IMR-90 (cell line): ENCODE measurements at places on chromosomes 7 and 10.
A peak's percentile ranks its signal among the peaks of the same experiment; 100 is the strongest.

DNA sequence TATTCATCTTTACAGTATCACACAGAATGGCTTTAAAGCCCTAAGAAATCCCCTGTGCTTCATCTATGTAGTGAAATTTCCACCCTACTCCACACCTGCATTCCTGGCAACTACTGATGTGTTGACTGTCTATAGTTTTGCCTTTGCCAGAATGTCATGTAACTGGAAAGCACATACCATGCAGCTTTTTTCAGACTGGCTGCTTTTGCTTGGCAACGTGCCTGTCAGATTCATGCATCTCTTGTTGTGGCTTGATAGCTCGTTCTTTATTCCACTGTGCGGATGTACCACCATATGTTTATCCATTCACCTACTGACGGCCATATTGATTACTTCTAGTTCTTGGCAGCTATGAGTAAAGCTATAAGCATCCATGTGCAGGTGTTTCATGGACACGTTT lies 30.6 kb downstream of the RBM17 start:
- no peaks in the 10 kb centered on the region for H3K27me3 ChIP-seq
- peaks cover 5% of the 10 kb centered on the region for H3K36me3 ChIP-seq

DNA sequence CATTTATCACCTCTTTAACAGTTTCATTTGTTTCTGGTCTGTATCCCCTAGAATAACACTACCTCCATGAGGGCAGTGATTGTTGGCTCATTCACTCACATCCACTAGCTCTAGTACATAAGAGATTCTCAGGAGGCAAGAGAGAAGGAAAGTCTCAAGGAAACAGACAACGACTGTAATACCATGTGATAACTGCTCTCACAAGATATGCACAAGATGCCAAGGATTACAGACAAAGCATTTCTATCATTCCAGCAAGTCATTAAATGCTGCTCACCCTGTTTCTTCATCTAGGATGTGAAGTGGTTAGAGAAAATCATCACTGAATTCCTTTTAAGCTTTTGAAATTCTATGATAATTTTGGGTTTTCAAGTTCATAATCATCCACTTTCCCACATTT lies 115.3 kb downstream of the HIBADH start:
- no peak overlapping the region for H3K27ac ChIP-seq
- no peaks in the 10 kb centered on the region for H3K27me3 ChIP-seq
- DNase-seq, result peak; percentile 69
- no peak overlapping the region for H3K4me3 ChIP-seq
- no peaks in the 10 kb centered on the region for H3K36me3 ChIP-seq
- no peaks in the 10 kb centered on the region for H3K4me1 ChIP-seq

- H3K4me1 ChIP-seq, result no peaks in the 10 kb centered on the region
- H3K4me3 ChIP-seq, result no peak overlapping the region
- H3K27me3 ChIP-seq, result no peaks in the 10 kb centered on the region
- H3K27ac ChIP-seq, result no peak overlapping the region
- DNase-seq, result no peak
Measured at GRCh38 chr7:148403466-148403993, 187.0 kb upstream of the C7orf33 start.

- H3K27me3 ChIP-seq, result no peaks in the 10 kb centered on the region
- peaks cover 12% of the 10 kb centered on the region for H3K36me3 ChIP-seq
- DNase-seq, result no peak
- H3K4me1 ChIP-seq, result peaks cover 4% of the 10 kb centered on the region; the same call in 1 of the 2 replicates
Measured at GRCh38 chr10:96984541-96985131, 152.5 kb downstream of the LCOR start.

GRCh38 chr10:83274088-83274487 lies 865.2 kb upstream of the GHITM start:
- no peaks in the 10 kb centered on the region for H3K27me3 ChIP-seq
- no peaks in the 10 kb centered on the region for H3K4me1 ChIP-seq
- DNase-seq, result no peak

GRCh38 chr7:35241884-35242283 lies 12.0 kb downstream of the TBX20 start:
- no peak for DNase-seq
- no peaks in the 10 kb centered on the region for H3K27me3 ChIP-seq
- no peak overlapping the region for H3K27ac ChIP-seq
- H3K36me3 ChIP-seq, result no peaks in the 10 kb centered on the region
- H3K4me1 ChIP-seq, result no peaks in the 10 kb centered on the region

DNA sequence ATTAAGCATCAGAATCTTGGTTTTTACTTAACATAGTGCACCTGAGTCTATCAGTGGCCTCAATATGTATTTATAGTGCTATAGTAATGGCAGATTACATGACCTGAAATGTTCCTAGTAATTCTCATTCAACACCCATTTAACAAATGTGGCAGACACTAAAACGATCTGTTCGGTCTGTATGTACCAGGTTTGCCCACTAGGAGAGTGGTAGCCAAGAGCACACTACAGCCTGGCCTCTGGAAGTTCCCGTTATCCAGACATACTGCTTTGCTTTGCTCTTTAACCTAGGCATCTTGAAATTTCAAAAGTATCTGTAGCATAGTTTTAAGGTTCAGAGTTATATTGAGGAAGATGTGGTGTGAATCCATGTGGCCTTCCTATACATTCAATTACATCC lies 395.7 kb upstream of the NRG3 start:
- no peaks in the 10 kb centered on the region for H3K4me1 ChIP-seq
- no peak for DNase-seq
- H3K27me3 ChIP-seq, result no peaks in the 10 kb centered on the region

DNA sequence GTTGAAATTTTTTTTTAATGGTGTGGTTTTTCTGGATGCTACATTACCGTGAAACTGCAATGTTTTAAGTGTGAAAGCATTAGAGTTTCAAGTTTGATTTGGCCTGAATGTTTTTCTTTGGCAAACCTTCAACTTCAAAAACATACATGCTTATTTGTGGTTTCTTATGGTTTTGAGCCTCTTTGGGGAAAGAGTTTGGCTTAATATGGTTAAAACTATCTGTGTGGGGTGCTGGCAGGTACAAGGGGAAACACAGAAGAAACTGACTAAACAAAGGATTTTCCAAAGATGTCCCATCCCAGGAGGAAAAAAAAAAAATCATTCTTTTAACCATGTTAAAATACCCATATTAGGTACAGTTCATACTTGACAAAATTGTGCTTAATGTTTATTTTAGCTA lies 121.1 kb downstream of the HGF start:
- peak; percentile 42 for DNase-seq
- peaks cover 2% of the 10 kb centered on the region; the same call in 1 of the 2 replicates for H3K4me1 ChIP-seq
- no peak overlapping the region for H3K27ac ChIP-seq

DNA sequence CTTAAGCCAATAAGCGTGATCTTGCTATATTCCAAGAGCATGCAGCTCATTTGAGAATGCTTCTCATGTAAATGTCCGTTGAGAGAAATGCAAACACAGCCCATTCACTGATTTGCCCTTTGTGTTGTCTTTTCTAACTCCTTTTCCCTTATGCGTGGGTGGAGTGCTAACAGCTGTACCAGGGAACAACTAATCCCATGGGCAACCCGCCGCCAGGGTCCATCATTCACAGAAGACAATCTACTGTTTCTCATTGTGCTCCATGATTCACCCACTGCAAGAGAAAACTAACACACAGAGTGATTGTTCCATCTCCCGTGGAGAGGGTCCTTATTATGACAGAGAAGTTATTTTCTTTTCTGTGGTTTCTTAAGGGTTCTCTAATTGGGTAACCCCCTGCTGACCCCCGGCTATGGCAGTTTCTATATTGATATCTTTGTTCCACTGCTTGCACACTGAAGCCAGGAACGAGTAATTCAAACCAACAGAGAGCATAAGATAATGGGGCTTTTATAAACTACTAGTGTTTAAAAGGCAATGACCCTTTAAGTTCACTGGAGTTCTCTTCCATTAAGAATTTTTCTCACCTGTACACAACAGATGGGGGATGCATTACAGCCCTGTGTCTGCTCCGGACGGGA lies 298.7 kb downstream of the BAMBI start:
- H3K36me3 ChIP-seq, result no peaks in the 10 kb centered on the region
- peak; percentile 36 for DNase-seq
- no peak overlapping the region for H3K4me3 ChIP-seq
- 0 out of 2 replicates have a peak, but pooled peaks cover 3% of the 10 kb centered on the region for H3K27me3 ChIP-seq

DNA sequence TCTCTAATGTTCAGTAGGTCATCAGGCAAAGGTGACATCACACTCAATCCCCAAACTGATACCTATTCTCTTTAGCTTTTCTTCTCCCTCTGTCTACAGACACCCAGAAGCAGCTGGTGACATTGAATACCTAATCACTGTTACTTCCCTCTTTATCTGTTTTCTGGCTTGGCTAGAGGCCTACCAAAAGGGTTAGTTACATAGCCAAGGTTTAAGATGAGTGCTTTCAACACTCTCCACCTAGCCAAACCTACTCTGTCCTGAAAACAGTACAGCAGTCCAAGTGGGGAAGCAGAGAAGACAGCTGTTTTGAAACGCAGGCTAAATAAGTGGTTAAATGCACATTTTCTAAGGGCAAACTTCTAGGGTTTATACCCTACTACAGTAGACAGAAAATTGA lies 39.4 kb downstream of the CCNJ start:
- H3K36me3 ChIP-seq, result no peaks in the 10 kb centered on the region
- H3K27me3 ChIP-seq, result no peaks in the 10 kb centered on the region
- no peaks in the 10 kb centered on the region for H3K4me1 ChIP-seq

DNA sequence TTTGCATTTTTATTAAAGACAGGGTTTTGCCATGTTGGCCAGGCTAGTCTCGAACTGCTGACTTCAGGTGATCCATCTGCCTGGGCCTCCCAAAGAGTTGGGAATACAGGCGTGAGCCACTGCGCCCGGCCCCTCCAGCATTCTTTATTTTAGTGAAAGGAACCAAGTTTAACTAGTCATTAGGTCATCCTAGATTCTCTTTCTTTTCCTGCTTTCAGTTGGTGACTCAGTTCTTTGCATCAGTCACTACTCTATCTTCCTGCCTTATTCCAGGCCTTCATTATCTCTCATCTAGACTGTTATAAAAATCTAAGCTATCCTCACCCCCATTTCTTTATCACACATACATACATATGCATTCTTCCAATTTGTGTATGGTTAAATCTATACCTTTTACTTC lies 63.7 kb downstream of the PRSS58 start:
- H3K4me3 ChIP-seq, result no peak overlapping the region
- no peaks in the 10 kb centered on the region for H3K27me3 ChIP-seq
- no peaks in the 10 kb centered on the region for H3K4me1 ChIP-seq
- no peak for DNase-seq
- no peak overlapping the region for H3K27ac ChIP-seq
- no peaks in the 10 kb centered on the region for H3K36me3 ChIP-seq

GRCh38 chr7:12320241-12320986 lies 83.3 kb downstream of the VWDE start:
- no peak overlapping the region for H3K27ac ChIP-seq
- H3K36me3 ChIP-seq, result no peaks in the 10 kb centered on the region
- no peaks in the 10 kb centered on the region for H3K4me1 ChIP-seq
- no peaks in the 10 kb centered on the region for H3K27me3 ChIP-seq
- DNase-seq, result no peak

DNA sequence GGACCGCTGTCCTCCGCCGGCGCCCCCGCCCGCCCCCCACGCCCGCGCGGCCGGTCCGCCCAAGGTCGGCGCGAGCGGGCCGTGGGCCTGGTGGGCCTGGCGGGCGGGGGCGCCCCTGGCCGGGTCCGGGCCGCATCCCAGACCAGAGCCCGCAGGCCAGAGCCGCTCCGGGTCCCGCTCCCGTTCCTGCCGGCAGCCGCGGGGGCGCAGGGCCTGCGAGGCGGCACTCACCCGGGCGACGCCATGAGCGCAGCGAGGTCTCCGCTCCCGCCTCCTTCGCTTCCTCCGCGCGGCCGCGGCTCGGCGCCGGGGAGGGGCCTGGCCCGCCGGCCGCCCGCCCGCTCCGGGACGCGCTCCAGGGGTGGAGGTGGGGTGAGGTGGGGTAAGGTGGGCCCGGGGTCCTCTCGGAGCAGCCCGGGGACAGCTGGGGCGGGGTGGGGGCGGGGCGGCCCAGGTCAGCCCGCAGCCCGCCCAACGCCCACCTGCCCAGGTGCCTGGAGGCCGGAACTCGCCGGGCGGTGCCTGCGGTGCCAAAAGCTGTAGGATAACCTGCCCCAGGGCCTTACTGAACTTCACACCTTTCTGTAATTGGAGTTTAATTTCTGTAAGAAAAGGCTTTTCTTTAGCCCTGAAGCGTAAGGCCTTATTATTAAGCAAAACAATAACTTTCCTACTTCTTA lies at the start of gene URGCP:
Gene URGCP, minus strand, starts transcription at position 266 of the 680 bp plus-strand sequence. Its CDS starts 21 bp downstream, at position 245.
- peaks cover 7% of the 10 kb centered on the region for H3K4me1 ChIP-seq
- no peaks in the 10 kb centered on the region for H3K36me3 ChIP-seq
- H3K27ac ChIP-seq, result peak within 1 kb of the TSS; percentile 83

- no peaks in the 10 kb centered on the region for H3K27me3 ChIP-seq
- H3K27ac ChIP-seq, result no peak overlapping the region
- no peaks in the 10 kb centered on the region for H3K4me1 ChIP-seq
- no peaks in the 10 kb centered on the region for H3K36me3 ChIP-seq
Measured at GRCh38 chr10:61554925-61555324, 101.7 kb upstream of the TMEM26 start.

GRCh38 chr10:84353052-84353803 lies 24.8 kb downstream of the CCSER2 start:
- no peak for DNase-seq
- H3K4me3 ChIP-seq, result no peak overlapping the region
- no peaks in the 10 kb centered on the region for H3K36me3 ChIP-seq
- H3K27me3 ChIP-seq, result no peaks in the 10 kb centered on the region

GRCh38 chr7:95467912-95468607 lies 17.7 kb upstream of the ASB4 start:
- no peak overlapping the region for H3K4me3 ChIP-seq
- peaks cover 8% of the 10 kb centered on the region for H3K27me3 ChIP-seq
- no peaks in the 10 kb centered on the region for H3K4me1 ChIP-seq

DNA sequence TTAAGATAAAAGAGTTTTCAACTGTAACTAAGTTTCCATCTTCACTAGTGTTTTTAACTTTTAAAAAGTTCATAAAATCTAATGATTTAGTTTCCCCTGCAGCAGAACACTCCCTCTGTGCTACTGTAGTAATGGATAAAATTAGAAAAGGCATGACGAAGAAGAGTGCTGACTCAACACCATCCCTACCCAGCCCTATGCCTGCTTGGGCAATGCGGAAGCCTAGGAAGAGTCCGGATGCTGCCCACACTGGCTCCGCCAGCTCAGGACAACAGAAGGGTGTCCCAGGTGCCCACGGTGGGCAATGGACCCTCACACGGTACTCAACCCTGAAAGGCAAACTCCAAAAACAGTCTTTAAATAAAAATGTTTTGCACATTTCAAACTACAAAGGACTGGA lies 118.2 kb downstream of the LARP4B start:
- DNase-seq, result no peak
- H3K27ac ChIP-seq, result no peak overlapping the region
- no peaks in the 10 kb centered on the region for H3K27me3 ChIP-seq
- peaks cover 60% of the 10 kb centered on the region for H3K36me3 ChIP-seq

DNA sequence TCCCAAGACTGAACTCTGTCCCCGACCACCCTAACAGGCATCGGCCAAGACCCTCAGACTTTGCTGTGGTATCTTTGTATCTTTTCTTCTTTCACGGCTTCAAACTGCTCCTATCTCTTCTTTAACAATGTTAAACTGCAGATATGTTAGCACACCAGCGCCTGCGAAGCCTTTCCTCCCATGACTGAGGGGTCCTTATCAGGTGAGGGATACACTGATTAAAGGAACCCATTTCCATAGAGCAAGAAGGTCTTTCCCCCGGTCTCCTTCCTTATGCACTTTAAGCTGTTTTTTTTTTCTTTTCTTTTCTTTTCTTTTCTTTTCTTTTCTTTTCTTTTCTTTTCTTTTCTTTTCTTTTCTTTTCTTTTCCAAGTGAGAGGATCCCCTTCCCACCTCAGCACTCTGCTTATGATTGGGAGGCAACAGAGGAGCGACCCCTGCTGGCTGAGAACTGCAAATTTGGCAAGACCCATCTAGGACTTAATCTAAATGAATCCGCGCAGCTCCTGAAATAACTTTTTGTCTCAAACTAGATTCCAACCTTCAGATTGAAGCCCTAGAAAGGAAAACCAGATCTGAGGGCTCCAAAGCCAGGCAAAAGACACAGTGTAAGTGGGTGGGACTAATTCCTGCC lies 109.9 kb downstream of the ITGB8 start:
- no peak overlapping the region for H3K4me3 ChIP-seq
- DNase-seq, result peak; percentile 62
- H3K27me3 ChIP-seq, result no peaks in the 10 kb centered on the region; the same call in 1 of the 2 replicates
- no peaks in the 10 kb centered on the region for H3K36me3 ChIP-seq
- no peaks in the 10 kb centered on the region; the same call in 1 of the 2 replicates for H3K4me1 ChIP-seq
- H3K27ac ChIP-seq, result no peak overlapping the region
